ENCODE measurements at places on chromosomes 5 and 9. TPM values are rescaled to one million over a fixed set of nuclear protein-coding genes. Genes with fewer than 3 reads are reported as not detected.

TNFSF8 gene
- 4.7 TPM for total RNA-seq

DNA sequence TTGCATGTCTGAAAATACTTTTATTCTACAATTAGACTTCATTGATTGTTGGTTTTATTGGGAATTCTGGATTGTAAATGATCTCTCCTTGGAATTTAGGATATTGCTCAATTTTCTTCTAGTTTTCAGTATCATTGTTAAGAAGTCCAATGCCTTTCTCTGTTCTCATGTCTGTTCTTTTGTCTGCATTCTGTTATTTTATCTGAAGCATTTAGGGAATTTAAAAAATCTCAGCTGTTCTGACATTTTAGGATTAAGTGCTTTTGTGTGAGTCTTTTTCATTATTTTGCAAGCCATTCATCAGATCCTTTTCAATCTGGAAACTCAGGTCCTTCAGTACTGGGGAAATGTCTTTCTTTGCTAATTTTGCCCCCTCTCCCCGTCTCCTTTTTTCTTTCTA, 4.4 kb upstream of the FER start:
- DNase-seq = no peak

DNA sequence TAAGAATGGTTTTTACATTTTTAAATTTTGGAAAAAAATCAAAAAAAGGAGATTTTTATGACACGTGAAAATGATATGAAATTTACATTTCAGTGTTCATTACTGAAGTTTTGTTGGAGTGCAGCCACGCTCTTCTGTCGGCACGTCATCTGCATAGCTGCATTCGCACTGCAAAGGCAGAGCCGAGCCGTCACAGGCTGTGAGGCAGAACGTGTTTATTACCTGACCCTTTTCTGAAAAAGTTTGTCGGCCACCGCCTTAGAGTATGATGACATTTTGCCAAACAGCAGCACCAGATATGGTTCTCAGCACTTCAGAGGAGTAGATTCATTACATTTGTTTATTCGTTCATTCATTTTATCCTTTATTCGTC, 24.1 kb downstream of the HRH2 start:
- DNase-seq = no peak

DNA sequence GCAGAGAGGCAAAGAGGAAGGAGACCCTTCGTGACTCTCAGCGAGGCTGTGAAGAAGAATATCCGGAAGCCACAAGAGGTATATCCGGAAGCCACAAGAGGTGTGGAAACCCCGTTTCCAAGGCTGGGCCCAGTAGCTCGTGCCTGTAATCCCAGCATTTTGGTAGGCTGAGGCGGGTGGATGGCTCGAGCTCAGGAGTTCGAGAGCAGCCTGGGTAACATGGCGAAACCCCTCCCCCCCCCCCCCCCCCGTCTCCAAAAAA, 612 bp upstream of the BBLN start:
- no peak for DNase-seq

GRCh38 chr5:125775896-125776295, 647.3 kb upstream of the GRAMD2B start:
- DNase-seq = no peak

- DNase-seq = no peak
These were observed 88.1 kb downstream of the OTULIN start for GRCh38 chr5:14752497-14753071.

FBXW5 gene
- total RNA-seq = 126 TPM
